ENCODE measurements at places on chromosomes 3 and 15.

GRCh38 chr3:55489798-55490132 is 2.7 kb upstream of the WNT5A start:
- DNase-seq, result no peak

DNA sequence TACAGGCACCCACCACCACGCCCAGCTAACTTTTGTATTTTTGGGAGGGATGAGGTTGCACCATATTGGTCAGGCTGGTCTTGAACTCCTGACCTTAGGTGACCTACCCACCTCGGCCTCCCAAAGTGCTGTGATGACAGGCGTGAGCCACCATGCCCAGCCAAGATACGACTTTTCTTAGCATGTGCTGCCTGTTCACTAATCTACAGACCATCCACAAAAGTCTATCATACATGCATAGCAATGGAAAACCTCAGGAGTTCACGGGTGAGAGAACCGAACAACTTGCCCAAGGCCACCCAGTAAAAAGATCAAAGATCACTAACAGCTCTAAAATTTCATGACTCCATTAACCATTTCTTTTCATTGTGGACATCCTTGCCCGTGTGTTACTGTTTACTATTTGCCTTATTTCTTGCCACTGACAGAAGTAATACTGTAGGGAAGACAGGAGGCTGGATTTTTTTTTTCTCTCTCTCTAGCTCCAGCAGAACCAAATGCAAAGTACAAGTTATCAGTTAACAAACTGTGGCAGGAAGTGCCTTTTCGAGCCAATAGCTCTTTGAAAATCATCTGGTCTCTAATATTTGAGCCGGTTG is 92.3 kb downstream of the FOXP1 start:
- no peak for DNase-seq

- no peak for DNase-seq
Measured at GRCh38 chr15:78127882-78128281, 3.4 kb downstream of the CIB2 start.

DNA sequence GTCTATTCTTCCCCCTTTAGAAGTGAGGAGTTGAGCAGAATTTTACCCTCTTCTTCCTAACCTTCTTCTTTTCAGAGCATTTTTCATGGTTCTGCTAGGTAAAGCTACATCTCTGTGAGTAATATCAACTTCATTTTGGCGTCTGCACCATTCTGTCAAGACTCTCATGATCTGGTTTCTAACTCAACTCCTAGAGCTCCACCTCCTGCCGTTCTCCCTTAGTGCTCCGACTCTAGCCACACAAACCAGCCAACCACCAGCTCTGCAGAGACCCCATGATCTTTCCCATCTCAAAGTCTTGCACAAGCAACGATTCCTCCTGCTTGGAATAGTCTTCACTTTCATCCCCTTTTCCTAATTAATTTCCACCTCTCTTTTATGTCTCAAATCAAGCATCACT is 193.9 kb upstream of the TMC3 start:
- DNase-seq, result no peak

GRCh38 chr15:79170256-79170664 is 79.7 kb upstream of the RASGRF1 start:
- no peak for DNase-seq

DNA sequence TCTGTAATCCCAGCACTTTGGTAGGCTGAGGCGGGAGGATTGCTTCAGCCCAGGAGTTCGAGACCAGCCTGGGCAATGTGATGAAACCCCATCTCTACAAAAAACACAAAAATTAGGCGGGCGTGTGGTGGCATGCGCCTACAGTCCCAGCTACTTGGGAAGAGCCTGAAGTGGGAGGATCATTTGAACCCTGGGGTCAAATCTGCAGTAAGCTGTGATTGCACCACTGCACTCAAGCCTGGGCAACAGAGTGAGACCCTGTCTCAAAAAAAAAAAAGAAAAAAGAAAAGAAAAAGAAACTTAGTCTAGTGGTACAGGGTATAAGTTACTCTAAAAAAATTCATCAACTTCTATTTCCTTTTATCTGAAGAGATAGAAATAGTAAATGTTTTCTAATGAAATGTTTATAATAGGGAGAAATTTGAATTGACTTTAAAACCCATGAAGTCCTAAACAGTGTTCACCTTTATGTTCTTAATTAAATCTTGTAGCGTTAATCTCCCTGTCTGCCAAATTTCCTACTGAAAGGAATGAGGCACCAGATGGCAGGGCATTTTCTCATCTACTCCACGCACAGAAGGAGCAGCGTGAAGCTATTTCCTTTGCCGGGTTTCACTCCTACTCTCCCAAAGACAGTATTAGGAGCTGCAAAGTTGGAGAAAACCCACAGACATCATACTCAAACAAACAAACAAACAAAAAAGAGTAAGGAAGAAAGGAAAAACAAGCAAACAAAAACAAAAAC is 1.9 kb downstream of the PCLAF start:
- no peak for DNase-seq

GRCh38 chr3:174340624-174341587 is 518.2 kb upstream of the NAALADL2 start:
- DNase-seq, result no peak

GRCh38 chr3:30583973-30584372 is 22.4 kb upstream of the TGFBR2 start:
- DNase-seq, result no peak

DNA sequence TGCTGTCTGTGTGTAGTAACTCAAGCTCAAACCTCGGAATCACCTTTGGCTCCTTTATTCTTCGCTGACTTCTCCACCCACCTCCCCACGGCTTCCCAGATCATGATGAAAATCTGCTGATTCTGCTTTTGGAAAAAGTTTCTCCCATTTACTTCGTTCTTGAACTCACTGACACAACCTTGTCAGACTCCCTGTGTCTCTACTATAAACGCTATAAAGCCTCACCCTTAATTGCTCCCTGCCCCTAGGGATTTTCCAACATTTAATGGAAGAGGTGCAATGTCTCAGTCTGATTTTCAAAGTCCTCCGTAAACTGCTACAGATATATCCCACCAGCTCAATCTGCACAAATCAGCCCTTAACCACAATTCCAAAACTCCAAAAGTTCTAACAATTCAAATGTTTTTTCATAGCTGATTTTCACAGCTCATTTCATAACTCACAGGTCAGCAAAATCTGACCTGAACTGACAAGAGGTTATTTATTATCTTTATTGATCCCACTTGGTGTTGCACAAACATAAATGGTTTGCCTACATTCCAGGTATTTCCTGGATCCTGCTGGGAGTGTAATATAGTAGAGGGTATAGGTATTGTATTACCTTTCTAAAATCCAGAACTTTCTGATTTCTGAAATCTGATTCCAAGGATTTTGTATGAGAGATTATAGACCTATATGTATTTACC is 129.4 kb downstream of the PLD1 start:
- no peak for DNase-seq

- no peak for DNase-seq
Measured at GRCh38 chr3:50170689-50171088, 15.6 kb downstream of the SEMA3F start.

DNA sequence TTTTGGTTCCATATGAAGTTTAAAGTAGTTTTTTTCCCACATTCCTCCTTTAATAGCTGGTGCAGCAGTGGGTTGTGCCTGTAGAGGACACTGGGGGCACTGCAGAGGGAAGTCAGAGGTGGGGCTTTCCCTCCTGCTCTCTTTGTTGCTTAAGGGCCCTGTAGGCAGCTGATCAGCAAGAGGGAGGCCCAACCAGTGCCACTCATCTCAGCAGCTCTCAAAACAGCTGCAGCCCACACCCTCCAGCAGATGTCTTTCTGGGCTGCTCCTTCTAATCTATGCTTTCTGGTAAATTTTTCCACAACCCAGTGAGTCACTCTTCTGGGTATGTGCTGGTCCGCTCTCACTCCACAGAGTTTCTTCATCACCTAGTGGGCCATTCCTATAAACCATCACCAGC is 263.8 kb downstream of the FEZF2 start:
- DNase-seq, result no peak

GRCh38 chr15:41659190-41659589 is 1.0 kb upstream of the MGA start:
- DNase-seq, result no peak

DNA sequence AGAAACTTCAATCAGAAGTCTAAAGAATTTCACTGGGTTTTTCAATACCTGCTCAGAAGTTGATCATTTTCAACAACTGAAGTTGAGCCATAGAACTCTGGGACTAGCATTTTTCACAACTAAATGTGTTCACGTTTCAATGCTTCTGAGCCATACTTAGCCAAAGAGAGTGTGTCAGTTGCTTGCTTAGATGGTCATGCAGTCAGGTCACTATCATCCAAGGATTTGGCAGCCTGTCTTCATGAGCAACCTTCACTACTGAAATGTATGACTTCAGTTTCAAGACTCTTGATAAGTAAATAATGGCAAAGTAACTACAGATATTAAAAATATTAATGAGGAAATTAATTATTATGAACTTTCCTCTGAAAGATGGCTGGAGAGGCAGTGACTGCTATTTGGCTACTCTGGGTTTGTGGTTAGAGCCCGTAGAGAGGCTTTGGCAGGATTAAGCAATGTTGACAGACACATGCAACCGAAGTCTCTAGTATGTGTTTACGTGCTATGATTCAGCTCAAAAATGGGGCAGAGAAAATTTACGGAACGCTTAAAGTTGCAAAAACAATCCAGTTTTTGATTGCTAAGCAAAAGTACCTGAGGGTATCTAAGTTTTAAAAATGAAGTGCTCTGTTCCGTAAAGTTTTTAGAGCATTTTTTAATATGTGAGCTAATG is 133.8 kb downstream of the GMNC start:
- no peak for DNase-seq

GRCh38 chr3:103991461-103992115 is 1375.1 kb upstream of the ALCAM start:
- DNase-seq, result no peak
